ENCODE measurements at places on chromosomes 6 and 20.

DNA sequence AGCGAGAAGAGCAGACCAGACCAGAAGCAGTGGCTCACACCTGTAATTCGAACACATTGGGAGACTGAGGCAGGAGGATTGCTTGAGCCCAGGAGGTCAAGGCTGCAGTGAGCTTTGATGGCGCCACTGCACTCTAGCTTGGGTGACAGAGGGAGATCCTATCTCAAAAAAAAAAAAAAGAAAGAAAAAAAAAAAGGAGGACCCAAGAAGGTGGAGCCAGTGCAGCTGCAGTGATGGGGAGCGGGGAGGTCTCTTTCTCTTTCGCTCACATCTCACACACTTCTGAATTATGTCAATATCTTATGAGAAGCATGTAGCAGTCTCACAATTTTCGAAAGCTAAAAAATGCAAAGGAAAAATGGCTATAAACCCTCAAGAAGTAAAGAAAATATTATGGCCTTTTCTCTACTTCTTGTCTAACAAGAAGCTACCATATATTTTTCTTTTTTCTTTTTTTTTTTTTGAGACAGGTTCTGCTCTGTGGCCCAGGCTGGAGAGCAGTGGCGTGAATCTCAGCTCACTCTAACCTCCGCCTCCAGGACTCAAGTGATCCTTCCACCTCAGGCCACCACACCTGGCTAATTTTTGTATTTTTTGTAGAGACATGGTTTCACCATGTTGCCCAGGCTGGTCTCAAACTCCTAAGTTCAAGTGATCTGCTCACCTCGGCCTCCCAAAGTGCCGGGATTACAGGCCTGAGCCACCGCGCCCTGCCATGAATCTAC is 3.8 kb upstream of the SPO11 start:
- DNase-seq = no peak

DNA sequence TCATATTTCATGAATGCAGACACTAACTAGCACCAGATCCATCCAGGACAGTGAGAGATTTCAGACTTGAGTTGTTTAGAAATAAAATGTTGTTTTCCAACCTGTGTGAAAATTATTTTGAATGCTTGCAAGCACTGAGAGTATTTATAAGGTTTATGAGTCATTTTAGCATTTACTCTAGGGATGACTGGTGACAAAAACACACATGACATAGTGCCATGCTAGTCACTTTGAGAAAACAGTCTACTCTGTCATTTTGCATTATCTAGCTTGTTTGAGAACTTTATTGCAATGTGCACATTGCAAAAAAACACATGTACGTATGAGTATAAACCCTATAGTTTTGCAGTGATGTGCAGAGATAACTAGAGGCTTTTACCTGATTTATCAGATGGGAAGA is 456.6 kb downstream of the LMBRD1 start:
- DNase-seq = no peak

- DNase-seq = no peak
These were observed 239.2 kb downstream of the TPBG start for GRCh38 chr6:82602776-82603175.

DNA sequence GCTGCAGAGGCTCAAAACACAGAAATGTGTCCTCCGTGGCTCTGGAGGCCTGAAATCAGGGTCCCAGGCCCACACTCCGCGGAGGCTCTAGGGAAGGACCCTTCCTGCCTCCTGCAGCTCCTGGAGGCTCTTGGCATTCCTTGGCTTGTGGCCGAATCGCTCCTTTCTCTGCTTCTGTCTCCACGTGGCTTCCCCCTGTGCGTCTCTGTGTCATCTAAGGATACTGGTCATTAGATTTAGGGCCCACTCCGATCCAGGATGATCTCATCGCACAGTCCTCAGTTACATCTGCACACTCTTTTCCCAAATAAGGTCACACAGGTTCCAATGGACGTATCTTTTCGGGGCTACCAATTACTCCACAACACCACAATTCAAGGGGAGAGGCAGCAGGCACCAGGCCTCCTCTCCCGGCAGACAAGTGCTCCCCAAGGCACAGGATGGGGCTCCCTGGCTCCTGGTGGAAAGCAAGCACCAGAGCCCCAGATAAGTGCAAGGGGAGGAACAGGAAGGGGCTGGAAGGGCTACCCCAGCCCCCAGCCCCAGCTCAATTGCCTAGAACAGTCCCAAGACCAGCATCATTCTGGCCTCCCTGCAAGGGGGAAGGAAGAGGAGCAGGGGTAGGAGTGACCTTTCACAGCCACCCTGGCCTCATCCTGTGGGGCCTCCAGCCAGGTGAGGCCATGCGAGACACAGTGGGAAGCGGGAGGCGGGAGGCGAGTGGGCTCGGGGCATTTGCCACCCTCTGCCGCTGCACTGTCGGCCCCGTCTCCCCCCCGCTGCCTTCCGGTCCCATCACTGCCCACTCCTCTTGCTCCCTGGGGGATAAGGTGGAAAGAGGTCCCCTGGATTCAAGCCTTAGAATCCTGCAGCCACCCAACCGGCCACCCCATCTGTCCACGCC is 16.3 kb downstream of the NTSR1 start:
- no peak for DNase-seq

DNA sequence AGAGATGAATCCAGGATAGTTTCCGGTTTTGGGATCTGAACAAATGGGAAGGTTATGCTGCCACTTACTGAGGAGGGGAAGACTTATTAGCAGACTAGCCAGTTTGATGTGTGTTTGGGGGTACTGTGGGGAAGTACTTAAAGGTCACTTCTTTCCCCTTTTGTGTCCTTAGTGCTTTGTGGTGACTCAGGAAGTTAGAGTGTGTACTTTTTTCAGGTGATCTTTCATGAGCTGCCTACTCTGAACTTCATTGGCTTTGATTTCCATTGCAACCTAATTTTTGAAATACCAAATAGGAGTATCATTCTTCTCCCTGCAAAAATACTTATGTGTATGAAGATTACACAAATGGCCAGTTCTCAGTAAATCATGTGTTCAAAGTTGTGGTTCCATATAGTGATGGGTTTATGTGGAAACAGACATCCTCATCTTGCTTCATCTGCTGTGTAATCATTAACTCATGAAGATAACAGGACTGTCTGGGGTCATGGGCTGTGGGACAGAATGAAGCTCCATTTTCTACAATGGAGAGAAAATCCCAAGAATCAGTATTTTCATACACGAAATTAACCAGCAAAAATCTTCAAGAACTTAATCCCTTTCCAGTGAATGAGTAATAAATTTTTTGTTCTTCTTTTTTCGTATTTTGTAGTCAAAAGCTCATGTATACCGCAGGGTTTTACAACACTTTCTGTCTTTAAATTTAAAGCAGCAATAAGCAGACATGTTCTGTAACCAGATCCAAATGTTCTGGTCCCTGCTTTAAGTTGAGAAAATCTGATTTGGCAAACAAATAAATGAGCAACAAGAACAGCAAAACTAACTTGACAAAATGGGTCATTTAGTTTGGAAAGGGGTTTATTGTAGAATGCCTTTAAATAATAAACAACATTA is 272.2 kb upstream of the FLRT3 start:
- DNase-seq = no peak

DNA sequence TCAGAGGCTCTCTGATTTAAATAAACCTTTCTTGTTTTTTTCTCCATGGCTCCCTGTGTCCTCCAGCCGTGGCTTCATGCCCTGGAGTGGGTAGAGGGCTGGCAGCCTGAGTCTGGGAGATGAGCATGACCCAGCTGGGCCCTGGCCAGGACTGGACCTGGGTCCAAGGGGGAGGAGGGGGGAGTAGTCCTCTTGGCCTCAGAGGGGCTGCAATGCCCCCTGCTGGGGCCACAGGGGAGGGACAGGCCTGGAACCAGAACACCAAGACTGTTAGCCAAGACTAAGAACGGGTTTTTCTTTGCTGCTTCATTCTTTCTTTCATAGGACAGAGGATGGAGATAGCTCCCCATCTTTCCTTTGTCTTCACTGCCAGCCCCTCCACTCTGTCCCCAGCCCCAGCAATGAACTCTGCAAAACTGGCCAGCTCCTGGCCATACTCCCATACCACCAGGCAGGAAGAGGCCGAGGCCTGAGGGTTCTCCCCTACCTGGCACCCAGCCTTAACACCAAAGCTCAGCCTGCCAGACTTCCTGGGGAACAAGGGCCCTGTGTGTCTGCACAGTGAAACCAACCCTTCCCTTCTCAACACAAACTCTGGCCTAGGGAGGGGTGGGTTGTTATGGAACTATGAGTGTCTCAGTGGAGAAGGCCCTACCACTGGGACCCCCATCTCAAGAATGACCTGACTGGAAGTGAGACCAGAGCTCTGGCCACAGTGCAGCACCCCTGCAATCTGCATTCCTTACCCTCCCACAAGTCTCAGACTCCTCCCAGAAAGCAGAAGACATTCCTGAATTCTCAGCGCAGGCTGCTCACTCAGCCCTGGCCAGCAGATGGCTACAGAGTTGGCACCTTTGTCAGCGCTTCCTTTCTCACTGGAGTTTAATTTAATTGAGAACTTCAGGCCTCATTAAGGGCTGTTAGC is 11.0 kb downstream of the SLC29A1 start:
- no peak for DNase-seq

GRCh38 chr6:140182821-140183220 is 808.4 kb upstream of the CITED2 start:
- no peak for DNase-seq

GRCh38 chr20:46897328-46897880 is 2.8 kb downstream of the EYA2 start:
- no peak for DNase-seq

- no peak for DNase-seq
These were observed 860.3 kb upstream of the SLC35B3 start for GRCh38 chr6:9295644-9296043.

DNA sequence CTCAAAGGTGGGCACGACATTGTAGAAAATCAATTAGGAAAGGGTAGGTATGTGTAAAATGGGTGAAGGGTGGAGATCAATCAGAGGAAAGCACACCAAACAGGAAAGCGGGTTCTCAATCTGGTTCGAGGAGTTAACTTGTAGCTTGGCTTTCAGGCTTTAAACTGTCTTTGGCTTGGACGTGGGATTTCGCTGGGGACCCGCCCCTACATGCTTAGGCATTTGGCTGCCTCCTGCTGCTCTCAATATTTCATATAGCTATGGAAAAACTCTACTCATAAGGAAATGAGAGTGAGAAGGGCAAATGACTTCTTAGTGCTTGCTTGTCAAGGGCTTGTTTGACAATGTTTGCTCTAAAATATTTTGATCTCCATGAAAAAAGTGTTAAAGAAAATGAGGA is 38.1 kb upstream of the PDE7B start:
- no peak for DNase-seq

GRCh38 chr6:33952016-33952415 is 148.2 kb upstream of the MLN start:
- no peak for DNase-seq

DNA sequence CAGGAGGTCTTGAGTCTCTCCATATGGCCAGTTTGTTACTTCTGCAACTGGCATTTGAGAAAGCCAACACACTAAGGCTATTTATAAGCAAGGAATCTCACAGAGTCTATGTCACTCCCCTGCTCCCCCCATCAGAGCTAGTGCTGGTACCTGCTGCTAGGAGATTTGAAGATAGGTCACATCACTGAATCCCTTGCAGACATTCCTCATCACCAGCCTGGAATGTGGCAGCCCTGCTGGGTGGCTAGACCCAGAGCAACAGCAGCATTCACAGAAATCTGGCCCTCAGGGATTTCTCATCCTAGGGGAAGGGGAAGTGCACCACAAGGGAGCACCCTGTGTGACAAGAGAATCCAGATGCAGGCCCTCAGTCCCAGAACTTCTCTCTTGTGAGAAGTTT is 672.1 kb downstream of the HACE1 start:
- no peak for DNase-seq

GRCh38 chr20:57450419-57450818 is 59.2 kb downstream of the RBM38 start:
- DNase-seq = no peak

- DNase-seq = no peak
These were observed 257.4 kb downstream of the PLCB1 start for GRCh38 chr20:8389381-8390036.

DNA sequence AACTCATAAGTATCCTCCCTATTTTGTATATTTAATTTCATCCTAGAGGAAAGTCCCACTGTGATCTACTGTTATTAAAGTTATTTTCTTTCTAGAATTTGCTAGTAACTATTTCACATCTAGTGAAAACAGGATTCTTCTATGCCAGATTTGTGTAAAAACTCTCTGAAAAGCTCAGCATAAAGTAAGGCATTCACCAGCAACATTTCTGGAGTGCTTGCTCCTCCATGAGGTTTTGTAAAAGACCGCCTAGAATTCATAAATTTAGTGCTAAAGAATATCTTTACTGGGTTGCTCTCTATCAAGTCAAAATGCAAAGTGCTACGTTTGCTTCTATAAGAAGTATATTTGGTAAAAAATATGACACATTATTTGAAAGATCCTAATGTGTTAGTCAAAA is 173.5 kb upstream of the IRAK1BP1 start:
- DNase-seq = no peak

Measured in stimulated activated CD8-positive, alpha-beta memory T cell treated with anti-CD3 and anti-CD28 coated beads, Interleukin-7, amount 100 ng/mL, for 24 hours (primary cell).